Lower lobe of right lung (tissue), 2 donors: ENCODE measurements at places on chromosomes 7 and 10. TPM values are rescaled to one million over a fixed set of nuclear protein-coding genes. Genes with fewer than 3 reads are reported as not detected.
A peak's percentile ranks its signal among the peaks of the same experiment; 100 is the strongest.

EBF3 gene
- total RNA-seq, result 0.53 TPM

ADAM8 gene
- 18.7 TPM for total RNA-seq

GRCh38 chr10:50874723-50875122 is 10.7 kb downstream of the A1CF start:
- no peak for DNase-seq

GRCh38 chr10:95056744-95057363 is 12.4 kb downstream of the CYP2C8 start:
- DNase-seq, result no peak

DNA sequence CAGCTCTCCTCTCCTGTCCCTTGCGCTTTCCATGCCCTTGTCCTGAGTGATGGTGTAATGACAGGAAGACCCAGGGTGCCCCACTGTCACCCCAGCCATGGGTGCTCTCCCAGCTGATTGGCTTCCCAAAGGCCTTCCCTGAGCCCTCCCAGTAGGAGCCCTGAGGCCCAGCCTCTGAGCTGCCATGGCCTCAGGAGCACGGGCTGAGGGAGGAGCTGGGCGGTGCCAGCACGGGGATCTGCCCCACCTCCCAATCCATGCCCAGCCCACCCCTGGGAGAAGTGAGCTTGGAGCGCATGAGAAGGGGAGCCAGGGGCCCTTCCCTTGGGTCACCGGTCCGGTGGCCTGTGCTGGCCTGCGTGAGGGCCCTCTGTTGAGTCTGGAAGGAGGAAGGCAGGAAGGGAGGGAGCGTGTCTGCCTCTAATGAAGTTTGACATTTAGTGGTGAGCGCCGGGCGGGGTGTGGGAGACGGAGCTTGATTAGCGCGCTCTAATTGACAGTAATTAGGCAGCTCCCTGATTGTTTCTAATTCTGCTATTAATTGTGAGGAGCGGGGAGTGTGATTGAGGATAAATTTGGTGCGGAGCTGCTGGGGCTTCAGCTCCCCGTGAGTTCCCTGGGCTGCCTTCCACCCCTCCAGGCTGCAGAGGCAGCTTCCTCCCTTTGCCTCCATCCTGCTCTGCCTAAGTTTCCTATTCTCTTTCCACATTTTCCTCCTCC is 28.3 kb downstream of the GBX1 start:
- DNase-seq, result no peak

DNA sequence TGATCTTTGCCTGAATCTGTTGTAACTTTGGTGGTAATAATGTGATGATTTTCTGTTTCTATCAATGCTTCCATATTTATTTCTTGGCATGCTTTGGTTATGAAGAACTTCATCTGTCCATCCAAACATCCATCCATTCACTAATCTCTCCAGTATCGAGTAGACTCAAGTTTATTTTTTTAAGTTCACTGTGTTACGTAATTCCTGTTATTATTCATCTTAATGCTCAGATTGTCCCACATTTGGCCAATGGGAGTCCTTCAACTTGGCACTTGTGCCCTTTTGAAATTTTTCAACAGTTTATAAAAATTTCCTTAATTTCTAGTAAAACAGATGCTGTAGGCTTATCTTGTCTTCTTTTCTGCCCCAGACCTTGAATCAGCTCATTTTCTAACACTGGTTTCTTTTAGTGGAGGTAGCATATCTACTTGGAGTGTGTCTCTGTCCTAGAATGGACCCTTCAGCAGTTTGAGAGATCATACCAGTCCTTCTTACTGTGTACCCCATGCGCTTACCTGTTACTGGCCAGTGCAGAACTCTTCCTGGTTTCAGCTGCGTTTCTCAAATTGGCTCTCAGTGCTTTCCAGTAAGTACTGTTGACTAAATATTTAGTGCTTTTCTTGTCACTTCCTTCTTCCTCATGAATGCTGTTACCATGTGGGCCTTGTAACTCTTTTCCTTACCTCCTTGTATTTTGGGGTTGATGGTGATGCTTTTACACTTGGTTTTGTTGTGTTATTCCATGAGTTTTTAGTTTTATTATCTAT is 100.8 kb downstream of the MLLT10 start:
- DNase-seq, result no peak

GRCh38 chr7:2629746-2630681 is 1.8 kb upstream of the TTYH3 start:
- DNase-seq, result no peak

GRCh38 chr10:117441812-117442443 is 66.7 kb upstream of the PDZD8 start:
- no peak for DNase-seq

- DNase-seq, result peak; percentile 35
These were observed 28.1 kb upstream of the SLC29A3 start for GRCh38 chr10:71290806-71291527.
